ENCODE measurements at places on chromosomes 2 and 18.

- DNase-seq: no peak
Measured at GRCh38 chr18:60215432-60215831, 157.1 kb downstream of the MC4R start.

DNA sequence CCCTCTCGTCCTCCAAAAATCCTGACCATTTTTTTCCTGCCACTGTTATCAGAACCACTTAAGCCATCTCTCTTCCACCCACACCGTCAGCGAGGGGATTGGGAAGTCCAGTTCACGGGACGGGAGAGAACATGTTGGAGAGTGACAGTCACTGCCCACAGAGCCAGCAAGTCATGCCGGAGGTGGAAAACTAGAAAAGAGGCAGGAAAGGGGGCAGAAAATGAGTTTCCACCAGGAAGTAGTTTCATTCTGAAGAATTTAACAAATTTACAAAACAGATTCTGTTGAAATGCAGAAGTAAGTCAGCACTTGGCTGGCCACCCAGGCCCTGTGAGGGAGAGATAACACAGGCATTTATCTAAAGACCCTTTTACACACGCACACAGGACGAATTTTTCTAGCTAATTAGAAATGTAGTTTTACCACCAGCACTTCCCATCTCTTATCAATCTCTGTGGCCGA is 431.3 kb downstream of the TSN start:
- DNase-seq: peak; percentile 92

- DNase-seq: peak; percentile 5
Measured at GRCh38 chr18:26004832-26005231, 85.6 kb downstream of the SS18 start.

- no peak for DNase-seq
Measured at GRCh38 chr2:98803405-98804264, 72.7 kb upstream of the MGAT4A start.

DNA sequence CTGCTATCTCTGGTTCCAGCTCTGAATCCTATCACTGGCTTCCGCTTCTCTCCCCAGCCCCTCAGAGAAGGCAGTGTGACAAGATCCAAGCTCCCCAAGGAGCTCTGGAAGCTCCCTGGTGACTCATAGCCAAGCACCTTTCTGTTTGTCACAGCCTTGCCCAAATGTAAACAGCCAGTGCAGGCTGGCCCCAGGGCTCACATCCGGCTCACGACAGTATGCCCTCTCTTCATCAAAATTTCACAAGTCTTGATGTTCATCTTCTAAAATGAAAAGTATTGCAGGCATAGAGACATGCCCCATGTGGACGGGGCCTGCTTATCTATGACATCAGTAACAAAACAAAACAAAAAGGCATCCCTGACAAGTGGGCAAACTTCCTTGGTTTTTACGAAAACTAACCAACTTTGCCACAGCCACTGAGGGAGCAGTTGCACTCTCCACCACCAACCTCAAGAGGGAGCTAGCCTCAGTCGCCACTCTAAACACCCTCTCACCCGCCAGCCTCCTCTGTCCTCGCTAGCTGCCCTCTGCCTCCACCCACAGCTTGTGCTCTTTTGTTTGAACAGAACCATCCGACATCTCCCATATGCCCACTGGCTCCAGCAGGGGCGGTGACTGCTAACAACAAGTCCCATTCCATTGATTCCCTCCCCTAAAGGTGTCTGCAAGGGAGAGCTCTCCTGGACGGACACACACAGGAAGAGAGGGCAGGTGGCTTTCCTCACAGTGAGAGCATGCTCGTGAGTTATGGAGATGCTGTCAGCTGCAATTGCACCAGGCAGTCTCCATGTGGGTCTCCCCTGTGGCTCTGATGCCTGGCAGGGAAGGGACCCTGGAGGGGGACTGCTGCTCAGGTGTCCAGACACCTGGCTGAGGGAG is 71.0 kb upstream of the DAPL1 start:
- peak; percentile 9 for DNase-seq

- DNase-seq: peak; percentile 11
Measured at GRCh38 chr2:2704428-2705090, 373.5 kb upstream of the MYT1L start.

GRCh38 chr2:159129824-159130223 is 156.7 kb downstream of the WDSUB1 start:
- no peak for DNase-seq

- no peak for DNase-seq
Measured at GRCh38 chr2:98895901-98896300, 40.1 kb downstream of the CRACDL start.

DNA sequence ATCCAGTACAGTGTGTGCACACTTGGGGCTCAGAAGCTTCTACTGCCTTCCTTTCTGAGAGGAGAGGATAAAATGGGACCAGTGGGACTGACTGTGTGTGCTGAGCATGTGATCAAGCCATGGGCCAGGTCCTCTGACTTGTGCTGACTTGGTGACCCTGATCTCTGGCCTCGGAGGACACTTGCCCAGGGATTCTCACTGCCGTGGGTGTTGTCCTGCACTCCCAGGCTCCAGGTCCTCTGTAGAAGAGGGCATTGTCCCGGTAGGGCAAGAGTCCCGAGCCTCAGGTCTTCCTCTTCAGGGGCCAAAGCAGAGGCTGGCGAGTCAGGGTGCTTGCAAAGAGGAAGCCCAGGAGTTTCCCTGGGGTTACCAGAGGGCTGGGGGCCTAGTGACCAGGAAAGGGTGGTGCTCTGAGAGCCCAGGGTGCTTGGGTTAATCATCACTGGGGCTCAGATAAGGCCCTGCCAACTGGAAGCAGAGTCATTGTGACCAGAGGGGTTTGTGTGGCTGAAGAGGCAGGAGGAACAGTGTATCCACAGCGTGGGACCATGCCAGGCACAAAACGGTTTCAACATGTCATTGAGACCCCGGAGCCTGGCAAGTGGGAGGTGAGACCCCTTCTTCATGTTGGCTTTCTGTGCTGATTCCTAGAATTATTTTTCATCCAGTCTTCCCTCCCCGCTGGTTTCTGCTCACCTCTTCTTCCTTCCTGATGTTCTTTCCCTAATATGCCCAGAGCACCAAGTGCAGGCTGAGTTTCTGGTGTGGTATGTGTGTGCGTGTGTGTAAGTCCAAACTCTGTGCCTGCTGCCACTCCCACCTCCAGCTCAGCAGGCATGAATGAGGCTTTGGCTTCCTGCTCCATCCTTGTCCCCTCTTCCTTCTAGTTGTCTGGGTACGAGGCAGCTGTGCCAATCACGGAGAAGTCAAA is at the start of gene GCKR:
Gene GCKR (plus strand): TSS at position 483 of the 931 bp plus-strand sequence. CDS start 66 bp downstream, at position 549.
- no peak for DNase-seq

DNA sequence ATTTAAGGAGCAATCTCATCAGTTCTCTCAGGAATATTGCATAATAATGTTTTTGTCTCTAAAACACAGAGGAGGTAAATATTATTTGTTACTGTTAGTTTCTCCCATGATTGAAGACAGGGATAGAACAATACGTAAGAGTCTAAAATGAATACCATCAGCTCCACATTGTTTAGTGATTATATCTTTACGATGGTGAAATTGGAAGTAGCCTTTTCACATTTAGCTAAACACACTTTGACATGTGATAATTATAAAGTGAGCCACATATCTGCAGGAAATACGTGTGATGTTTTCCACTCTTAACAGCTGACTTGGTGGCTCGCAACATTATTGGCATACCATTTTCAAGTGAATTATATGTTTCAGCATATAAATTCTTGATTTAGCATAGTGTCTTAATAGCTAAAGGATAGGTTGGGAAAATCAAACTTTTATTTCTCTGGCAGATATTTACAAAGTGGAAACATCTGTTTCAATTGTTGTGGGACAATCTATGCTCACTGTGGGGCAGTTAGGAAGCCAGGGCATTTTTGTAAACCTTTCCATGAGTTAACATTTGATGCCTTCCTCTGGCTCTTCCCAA is 208.1 kb upstream of the RASGRP3 start:
- no peak for DNase-seq

GRCh38 chr2:102010902-102011301 is 19.1 kb downstream of the IL1R2 start:
- peak; percentile 52 for DNase-seq

DNA sequence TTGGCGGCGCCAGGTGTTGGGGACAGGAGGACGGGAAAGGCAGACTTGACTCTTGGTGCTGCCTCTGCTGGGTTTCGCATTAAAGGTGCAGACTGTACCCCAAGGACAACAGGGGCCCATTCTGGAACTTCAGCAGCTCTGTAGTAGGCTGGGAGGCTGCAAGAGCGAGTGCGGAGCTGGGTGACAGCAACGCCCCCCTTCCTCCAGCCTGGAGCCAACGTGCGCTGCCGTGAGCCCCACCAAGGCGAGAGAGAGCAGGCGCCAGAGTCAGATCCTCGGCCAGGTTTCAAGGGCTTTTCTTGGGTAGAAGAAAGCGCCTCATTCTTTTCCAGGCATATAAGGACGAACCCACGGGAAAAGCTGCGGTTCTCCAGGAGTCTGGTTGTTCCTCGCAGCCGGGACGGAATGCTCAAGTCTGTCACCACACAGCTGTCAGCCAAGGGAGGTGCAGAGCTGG is 1.9 kb downstream of the DOK6 start:
- no peak for DNase-seq

- no peak for DNase-seq
Measured at GRCh38 chr2:55154525-55155030, 77.5 kb downstream of the CLHC1 start.

DNA sequence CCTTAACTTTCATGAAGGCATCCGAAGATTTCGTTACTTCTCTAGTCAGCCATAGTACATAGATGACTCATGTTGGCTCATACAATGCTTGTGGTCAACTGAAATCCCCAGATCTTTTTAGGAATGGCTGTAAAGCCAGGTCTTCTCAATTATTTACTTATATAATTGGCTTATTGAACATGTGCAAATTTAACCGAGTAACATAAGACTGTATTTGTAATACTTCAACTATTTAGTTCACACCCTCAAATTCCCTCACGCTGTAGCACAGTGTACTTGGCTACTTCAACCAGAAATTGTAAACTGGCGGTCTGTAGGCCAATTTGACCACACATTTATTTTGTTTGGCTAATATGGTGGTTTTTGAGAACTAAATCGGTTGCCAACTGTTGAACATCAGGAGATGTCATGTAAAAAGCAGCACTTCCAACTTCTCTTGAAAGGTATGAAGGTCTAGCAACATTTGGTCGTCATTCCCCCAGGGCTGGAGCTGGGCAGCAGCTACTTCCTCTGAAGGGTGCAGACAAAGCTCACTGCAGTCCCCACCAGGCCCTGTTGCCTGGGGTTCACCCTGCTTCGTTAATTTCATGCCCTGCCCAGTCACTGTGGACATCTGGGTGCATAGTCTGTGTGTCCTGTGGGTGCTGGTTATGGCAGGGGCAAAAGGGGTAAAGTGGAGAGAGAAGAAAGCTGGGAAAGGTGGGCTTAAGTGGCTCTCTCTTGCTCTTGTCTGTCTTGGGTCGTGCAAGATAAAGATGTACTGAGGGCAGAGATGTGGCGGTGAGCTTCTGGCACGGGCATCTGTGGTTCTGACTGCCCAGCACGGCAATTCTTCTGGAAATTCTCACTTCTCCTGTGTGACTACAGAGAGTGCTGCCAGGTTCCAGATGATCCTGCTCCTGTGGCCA is 3.2 kb upstream of the SH3RF3 start:
- no peak for DNase-seq

DNA sequence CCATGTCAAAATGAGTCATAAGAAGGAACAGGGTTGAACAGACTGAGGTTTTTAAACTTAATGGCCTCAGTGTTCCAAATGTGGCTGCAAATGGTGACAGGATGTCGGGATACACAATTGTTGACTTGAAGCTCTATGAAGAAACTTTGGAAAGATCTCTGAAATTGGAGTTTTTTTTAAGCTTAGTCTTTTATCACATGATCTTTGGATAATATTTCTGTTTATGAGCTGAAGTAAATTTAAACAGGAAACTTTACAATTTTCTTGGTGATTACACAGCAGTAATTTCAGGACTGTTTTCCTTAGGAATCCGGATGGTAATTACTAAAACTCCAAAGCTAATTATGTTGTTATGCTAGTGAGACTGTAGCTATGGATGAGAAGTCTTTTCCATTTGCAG is 199.1 kb upstream of the NRXN1 start:
- DNase-seq: no peak

- no peak for DNase-seq
Measured at GRCh38 chr2:205750797-205751196, 68.5 kb downstream of the NRP2 start.

DNA sequence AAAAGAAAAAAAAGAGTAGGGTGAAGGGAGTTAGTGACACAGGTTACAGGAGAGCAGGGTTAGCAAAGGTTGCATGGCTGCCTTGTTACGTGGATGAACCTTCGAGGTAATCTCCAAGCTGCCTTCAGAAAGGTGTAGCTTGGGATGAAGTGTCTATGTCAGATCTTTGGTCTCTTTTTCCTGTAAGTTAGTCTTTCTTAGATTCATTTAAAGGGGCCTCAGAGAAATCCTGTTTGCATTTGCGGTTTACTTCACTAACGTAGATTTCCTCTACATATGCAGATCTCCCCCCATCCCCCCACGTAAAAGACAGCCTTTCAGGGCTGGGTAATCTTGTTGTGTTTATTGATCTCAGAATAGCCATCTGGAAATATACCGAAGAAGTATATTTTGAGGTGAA is 83.7 kb downstream of the MTA3 start:
- no peak for DNase-seq

- no peak for DNase-seq
Measured at GRCh38 chr2:181241797-181242196, 215.4 kb upstream of the ITGA4 start.

DNA sequence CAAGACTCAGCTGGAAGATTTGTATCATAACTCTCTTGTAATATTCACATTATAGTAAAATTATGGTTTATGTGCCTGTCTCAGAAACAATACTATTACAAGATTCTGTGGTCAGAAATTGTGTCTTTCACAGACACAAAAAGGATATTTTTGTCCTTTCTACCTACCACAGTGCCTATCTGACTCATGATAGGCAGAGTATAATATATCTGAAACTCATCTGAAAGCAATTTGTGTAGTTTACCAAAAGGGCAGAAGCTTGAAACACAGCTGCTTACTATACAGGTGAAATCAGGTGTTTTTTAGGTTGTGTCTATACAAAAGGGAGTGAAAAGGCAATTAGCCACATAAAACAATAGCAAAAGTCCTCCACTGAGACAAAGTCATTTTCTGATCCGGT is 10.9 kb downstream of the TMEM200C start:
- no peak for DNase-seq

DNA sequence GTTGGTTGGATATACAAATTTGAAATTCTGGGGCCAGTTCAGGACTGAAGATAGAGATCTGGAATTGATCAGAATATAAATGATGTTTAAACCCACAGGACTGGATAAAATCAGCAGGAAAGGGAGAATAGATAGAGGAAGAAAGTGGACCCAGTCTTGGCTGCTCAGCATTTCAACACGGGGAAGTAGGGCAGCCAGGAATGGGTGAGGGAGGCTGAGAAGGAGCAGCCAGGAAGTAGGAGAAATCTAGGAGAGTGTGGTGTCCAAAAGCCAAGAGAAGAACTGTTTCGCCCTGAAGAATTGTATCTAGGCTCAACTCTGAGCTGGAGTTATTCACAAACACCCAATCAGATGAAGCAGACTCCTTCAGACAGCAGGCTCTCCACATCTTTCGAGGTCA is 197.9 kb downstream of the CDCA7 start:
- DNase-seq: no peak

- DNase-seq: no peak
Measured at GRCh38 chr2:85137156-85137555, 4.0 kb downstream of the TCF7L1 start.

Data from KBM-7 (cell line).